ENCODE measurements at places on chromosomes 1 and 21.
A peak's percentile ranks its signal among the peaks of the same experiment; 100 is the strongest.

DNA sequence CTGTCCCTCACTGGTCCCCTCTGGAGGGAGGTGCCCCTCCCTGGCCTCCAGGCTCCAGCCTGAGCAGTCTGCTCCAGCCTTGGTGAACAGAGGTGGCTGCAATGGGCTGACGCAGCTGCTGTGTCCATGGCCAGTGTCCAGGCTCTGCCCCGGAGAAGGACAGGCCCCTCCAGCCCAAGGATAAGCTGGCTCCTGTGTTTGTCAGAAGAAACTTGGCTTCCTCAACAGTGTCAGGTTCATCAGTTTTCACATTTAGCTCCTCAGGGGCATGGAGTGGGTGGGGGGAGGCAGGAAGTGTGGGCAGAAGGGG is 402.8 kb downstream of the MATN1 start:
- DNase-seq, result no peak

GRCh38 chr21:31403596-31404333 is 59.7 kb upstream of the TIAM1 start:
- no peak for DNase-seq

GRCh38 chr1:172360985-172361384 is 59.5 kb upstream of the C1orf105 start:
- no peak for DNase-seq

GRCh38 chr1:108961198-108961597 is 2.1 kb downstream of the CLCC1 start:
- DNase-seq, result no peak

DNA sequence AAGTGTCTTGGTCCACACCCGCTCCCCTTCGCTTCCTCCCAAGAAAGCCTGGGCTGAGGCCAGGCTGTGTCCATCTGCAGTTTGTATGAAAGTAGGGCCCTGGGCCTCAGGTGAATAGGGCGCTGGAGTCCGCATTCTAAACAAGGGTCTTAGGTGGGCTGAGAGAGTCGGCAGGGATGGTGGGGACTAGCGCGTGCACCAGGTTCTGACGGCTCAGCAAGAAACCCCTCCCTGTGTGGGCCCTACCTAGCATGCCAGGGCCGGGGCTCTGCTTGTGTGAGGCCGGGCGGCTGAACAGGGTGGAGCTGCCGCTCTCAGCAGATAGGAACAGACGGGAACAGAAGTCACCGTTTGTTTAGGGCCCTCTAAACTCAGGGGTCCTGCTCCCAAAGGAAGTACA is 1.7 kb downstream of the ACTRT2 start:
- DNase-seq, result no peak

GRCh38 chr1:106447466-106447865 is 609.0 kb upstream of the PRMT6 start:
- DNase-seq, result no peak

GRCh38 chr1:41842993-41843755 is 75.5 kb downstream of the HIVEP3 start:
- peak; percentile 83 for DNase-seq

- no peak for DNase-seq
These were observed 1.6 kb upstream of the C1orf35 start for GRCh38 chr1:228104526-228105269.

- no peak for DNase-seq
These were observed 14.1 kb upstream of the ZBTB40 start for GRCh38 chr1:22437573-22437972.

DNA sequence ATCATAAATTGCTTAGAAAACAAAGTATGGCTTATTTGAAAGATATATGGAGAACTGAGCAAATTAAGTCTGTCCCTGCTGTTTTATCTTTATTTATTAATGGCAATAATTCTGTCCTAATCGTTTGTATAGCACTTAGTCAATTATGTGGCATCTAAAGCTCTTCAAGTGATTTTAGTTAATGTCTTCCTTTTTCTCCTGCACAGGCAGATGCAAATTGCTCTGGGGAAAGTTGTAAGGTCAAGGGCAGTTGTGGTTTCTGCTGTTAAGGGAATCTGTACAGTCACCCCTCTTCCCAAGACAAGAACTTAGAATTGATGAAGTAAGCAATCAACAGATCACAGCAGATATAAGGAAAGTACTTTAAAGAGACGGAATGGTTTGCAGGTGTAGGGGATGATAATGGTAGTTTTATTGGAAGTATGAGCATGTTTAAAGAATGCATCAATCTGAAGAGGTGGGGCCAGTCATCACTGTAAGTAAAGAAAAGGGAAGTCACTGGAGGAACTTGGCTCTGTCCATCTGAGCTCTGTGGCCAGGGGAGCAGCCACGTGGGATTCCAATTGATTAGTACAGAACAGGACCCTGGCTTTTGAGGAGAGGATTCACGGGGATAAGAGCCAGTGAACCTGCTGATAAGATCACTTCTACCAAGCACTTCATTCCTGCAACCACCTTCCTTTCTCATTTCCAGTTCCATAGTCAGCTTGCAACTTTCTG is 116.0 kb upstream of the KCNJ6 start:
- DNase-seq, result no peak

DNA sequence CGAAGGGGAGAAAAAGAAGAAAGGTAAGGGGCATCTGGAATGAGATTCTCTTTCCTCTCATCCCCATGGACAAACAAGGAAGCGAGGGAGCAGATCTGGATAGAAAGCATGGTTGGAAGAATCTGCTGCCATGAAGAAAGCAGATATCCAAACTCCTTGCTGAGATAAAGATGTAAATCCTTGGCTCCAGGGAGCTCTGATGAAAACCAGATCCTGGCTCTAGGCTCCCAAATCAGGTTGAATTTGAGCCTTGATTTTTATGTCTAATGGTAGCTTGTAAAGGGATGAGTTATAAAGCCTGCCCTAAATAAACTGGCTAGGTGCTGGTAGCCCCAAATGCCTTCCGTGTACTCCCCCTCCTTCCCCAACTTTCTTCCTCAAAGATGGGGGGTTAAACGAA is 64.1 kb upstream of the LAX1 start:
- DNase-seq, result no peak

GRCh38 chr1:34268311-34268954 is 91.7 kb downstream of the C1orf94 start:
- peak; percentile 87 for DNase-seq

- no peak for DNase-seq
These were observed 8.6 kb downstream of the TMEM81 start for GRCh38 chr1:205075642-205076155.

GRCh38 chr1:1063945-1064831 is 9.9 kb downstream of the RNF223 start:
- peak; percentile 80 for DNase-seq

- DNase-seq, result no peak
These were observed 130.3 kb downstream of the GLIS1 start for GRCh38 chr1:53608676-53609075.

GRCh38 chr1:230157420-230158390 is 90.7 kb downstream of the GALNT2 start:
- DNase-seq, result no peak

DNA sequence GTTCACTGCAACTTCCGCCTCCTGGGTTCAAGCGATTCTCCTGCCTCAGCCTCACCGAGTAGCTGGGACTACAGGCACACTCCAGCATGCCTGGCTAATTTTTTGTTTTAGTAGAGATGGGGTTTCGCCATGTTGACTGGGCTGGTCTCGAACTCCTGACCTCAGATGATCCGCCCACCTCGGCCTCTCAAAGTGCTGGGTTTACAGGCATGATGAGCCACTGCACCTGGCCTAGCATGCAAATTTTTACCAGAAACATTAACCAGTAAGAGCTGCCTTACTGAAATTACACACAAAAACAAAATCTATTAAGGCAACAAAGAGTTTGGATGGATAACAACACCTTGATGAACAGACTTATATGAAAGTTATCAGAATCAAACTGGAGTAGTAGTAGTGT is 12.1 kb downstream of the ZZZ3 start:
- no peak for DNase-seq

DNA sequence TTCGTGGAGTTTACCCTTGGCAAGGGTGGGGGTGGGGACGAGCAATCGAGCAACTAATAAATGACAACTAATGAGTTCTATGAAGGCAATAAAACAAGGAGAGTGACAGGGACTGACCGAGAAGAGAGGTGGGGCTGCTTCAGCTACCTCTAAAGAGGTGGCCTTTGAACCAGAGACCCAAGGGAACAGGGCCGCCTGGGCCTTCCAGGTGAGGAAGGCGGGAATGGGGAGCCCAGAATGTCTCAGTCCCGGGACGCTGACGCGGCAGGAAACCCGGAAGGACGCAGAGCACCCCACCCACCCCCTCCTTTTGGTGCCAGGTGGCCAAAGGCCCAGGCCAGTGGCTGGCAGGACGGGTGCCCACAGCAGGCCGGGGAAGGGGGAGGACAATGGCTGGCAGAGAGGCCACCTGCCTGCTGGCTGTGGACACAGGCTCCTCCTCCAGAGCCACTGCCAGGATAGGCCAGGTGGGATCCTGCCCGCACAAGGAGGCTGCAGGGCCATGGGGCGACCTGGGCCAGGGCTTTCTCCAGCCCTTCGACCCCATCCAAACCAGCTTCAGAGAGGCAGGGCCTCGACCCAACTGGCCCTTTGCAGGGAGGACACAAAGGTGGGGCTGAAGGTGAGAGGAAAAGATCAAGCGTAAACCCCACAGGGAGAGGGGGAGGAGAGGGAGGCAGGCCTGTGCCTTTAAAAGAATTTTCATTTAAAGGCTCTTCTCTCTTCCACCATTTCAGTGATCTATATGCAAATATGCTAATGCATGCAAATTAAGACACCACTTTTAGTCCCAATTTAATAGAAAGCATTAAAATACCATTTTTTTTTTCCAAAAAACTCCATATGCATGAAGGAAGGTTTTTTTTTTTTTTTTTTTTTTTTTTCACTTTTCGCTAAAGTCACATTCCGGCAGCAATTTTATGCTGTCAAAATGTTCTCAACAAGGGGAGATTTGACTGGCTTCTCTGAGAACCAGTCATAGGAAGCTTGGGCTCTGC is 58.1 kb downstream of the CASZ1 start:
- DNase-seq, result no peak

DNA sequence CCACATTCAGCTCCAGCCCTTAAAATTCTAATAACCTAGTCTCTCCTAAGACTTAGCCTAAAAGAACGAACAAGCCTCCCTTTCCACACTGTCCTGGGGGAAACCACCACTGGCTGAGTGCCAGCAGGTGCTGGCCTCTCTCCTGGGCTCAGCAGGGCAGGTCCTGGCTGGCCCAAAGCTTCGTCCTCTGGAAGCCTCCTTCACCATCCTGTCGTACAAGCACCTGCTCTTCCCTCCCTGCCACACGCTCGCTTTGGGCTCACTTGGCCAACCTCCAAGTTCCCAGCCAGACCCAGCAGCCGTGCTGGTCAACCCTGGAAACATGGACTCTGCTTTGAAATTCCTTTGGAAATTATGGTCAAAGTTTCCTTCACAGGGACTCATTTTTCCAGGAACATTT is 58.2 kb upstream of the SLC25A33 start:
- DNase-seq, result no peak

DNA sequence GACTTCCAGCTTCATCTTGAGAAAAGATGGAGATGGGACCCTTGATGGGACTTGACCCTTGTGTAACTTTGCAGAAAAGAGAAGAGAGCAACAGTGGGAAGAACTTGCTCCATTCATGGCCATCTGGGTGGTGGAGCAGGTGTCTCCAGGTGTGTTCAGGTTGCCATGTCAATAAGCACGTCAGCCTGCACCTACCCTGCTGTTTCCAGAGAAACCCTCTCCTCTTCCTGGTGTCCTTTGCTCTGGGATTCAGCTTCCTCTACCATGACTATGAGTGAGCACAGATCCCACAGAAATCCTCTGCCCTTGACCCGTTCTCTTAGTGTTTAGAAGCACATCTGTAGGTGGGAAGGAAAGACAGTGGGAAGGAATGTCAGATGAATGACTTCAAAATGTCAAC is 21.8 kb upstream of the OTUD3 start:
- no peak for DNase-seq

DNA sequence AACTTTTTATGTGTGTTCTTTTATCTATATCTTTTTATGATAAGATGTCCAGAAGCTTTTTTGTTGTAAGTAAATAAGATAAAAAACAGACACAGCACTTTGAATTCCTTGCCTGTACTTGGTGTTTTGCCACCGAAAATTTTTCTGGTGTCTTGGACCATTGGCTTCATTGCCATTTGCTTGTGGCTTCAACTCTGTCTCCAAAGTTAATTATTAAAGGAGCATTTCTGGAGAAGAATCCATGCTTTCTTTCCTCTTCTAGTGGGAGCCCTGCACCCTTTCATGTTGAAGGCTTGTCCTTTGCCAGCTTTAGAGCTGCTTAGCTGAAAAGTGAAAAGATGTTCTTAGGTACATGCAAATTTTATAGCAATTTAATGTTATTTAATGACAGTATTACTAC is 112.2 kb downstream of the DYRK1A start:
- DNase-seq, result no peak

DNA sequence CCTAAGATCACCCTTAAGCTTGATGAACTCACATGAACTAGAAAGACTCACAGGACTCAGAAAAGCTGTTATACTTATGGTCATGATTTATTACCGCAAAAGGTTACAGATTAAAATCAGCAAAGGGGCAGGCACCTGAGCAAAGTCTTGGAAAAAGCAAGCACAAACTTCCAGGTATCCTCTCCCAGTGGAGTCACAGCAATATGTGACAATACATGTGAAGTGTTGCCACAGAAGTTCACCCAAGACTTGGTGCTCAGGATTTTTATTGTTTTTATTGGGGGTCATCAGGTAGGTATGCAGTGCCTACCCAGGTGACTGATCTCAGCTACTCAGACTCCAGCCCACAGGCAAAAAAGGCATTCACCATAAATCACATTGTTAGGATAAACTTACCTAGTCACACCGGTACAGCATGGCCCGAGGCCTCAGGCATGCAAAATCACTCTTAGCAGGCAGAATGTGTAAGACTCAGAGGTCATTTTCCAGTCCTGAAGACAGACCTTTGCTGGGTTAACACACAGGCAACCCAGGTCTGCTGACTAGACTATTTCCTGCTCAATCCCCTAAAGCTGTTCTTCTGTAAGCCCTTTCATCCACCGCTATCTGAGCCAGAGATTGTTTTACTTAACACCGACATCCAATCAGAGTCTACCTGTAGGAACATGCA is 55.6 kb downstream of the SSX2IP start:
- DNase-seq, result no peak

DNA sequence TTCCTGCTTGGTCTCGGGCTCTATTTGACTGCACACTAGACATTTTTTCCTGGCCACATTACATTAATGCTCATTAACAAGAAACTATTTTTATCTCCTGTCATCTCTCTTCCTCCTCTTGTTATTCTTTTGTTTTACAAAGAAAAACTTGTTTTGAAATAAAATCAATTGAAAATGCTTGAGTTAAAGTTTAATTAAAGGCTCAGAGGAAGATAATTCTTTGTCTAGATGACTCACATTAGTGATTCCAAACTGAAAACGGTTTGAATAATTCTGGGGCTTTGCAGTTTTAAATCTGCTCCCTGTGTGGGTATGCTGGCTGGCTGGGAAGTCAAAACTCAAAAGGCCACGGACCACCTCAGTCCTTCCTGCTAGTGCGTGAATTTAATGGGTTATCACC is 29.6 kb downstream of the RGS5 start:
- no peak for DNase-seq

GRCh38 chr1:38135625-38136414 is 89.2 kb upstream of the POU3F1 start:
- DNase-seq, result no peak

DNA sequence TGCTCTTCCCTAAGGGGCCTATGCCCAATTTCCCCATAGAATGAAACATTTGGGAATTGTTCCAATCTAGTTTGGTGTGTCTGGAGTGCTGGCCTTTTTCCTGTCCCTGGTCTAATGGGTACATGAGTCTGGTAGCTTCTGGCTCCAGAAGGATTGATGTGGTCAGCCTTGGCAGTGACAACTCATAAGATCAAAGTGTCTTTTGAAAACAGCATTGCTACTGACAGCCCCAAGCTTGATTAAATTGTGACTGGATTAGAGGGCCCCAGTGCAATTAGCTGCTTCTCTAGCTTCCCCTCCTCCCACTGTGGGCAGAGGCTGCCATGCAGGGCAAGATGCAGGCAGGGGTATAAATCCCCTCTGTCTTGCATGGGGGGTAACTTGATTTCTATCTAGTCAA is 130.9 kb downstream of the UCK2 start:
- DNase-seq, result no peak

Data from astrocyte (in vitro differentiated cells and primary cell).